Activated T-helper 1 cell treated with anti-CD3 and anti-CD28 coated beads, Interleukin-2, amount 50 U/mL, for 16 hours (primary cell): ENCODE measurements at places on chromosomes 4 and X.

- DNase-seq, result no peak
These were observed at the start of gene CXCL3 for GRCh38 chr4:74038425-74039314. Gene CXCL3, minus strand, starts transcription at chr4:74038689. Its CDS starts 78 bp downstream, at chr4:74038611.

DNA sequence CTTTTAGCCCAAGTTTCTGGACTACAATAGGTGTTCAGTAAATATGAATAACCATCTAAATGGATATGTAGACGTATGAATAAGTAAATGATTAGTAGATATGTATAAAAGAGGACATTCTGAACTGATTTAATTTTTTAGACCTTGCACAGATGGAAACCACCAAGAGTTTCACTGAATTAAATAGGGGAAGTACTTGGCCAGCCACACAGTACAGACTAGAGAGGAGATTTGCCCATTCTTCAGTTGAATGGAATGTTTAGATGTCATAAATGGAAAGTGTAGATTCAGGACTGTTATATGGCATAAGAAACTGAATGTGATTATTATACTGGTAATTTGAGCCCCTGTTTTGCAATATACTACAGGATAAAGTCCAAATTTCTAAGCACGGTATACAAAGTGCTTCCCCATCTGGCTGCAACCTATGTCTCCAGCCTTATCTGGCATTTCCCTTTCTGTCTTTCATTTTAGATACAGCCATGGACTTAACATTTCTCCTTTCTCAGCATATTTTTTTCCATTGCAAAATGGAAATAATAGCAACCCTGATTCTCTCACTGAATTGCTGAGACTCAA, 137.8 kb upstream of the HS3ST1 start:
- no peak for DNase-seq

DNA sequence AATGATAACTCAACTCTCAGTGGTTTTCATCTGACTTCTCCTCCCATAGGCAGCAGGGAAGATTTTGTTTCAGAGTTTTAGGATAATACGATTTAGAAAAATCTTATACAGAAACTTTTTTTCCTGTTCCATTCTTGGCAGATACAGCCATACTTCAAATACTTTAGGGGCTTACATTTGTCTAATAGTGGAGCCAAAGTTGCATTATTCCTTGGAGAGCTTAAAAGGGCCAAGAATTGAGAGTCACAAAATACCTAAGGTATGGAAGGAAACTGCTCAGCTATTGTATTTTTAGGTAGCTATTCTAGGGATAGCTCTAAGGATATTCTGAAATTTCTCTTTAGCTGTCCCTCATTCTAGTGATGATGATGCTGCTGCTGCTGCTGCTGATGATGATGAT, 132.9 kb upstream of the PTCHD1 start:
- no peak for DNase-seq

- DNase-seq, result no peak
These were observed 6.5 kb upstream of the TMEM184C start for GRCh38 chr4:147610686-147611085.

DNA sequence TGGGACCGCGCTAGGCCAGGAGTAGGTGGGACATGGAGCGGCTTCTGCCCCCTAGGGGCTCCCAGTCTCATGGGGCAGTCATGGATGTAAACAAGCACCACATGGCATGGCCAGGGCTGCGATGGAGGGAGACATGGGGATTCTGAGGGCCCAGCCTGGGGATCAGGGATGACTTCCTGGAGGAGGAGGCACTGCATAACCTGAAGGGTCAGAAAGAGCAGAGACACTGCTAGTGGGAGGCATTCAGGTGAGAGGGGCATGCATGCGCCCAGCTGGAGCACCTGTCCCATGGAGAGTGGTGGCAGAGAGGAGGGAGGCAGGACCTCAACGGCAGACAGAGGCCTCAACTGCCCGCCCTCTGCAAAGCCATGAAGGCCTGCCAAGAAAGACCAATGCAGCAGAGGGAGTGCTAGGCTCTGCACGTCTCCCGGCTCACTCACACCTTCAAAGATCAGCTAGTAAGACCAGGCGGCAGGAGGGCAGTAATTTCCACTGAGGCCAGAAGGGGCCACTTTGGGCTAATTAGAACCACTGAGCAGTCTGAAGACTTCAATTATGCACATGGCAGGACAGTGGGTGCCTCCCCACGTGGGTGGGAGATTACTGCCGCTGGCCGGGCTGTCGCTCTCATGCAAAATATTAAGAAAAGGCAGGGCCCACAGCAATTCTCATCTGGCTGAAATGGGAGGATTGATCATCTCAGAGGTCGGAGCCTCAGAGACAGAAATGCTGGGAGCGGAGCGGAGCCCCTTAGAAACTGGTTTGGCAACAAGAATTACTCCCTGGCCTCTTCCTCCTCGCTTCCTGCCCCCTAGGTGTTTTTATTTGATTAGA, 69.6 kb downstream of the PPP2R2C start:
- DNase-seq, result no peak

DNA sequence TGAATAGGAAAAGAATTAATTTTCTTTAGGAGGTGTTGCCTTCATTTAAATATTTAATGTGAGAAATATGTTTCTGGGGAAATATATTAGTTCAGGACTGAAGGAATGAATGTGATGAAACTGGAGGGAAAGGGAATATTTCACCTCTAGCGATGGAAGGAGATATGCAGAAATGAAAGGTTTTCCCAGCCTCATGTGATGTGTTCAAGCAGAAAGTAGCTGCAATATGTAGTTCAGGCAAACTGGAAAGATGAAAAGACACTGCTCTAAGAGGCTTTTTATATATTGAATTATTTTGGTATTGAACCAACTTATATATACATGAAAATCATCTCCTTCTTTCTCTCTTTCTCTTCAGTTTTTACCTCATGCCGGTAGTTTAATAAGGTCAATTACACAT, 3.4 kb downstream of the GRID2 start:
- no peak for DNase-seq

- DNase-seq, result no peak
These were observed 32.1 kb downstream of the TSPAN5 start for GRCh38 chr4:98626350-98626749.

DNA sequence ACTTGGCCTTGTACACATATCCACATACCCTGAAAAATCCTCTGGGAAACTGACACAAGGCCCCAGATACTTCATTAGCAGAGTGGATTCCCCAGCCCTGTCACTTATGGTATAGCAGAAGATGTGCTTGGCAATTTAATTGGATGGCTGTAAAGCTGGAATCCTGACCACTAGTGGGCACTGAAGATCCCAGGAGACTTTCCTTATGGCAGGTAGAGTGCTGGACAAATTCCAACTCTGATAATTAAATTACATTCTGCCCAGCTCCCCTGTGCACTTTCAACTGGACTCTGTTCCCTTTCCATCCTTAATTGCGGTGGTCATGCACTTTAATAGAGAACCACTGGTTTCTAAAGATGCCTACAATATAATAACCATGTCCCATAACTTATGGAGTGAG, 119.8 kb downstream of the DCK start:
- DNase-seq, result no peak

- no peak for DNase-seq
These were observed 102.7 kb upstream of the RBPJ start for GRCh38 chr4:26217961-26218676.

- DNase-seq, result no peak
These were observed 581.4 kb upstream of the DIPK2B start for GRCh38 chrX:45781901-45782553.

GRCh38 chr4:159197260-159197884, 94.5 kb downstream of the RAPGEF2 start:
- no peak for DNase-seq

DNA sequence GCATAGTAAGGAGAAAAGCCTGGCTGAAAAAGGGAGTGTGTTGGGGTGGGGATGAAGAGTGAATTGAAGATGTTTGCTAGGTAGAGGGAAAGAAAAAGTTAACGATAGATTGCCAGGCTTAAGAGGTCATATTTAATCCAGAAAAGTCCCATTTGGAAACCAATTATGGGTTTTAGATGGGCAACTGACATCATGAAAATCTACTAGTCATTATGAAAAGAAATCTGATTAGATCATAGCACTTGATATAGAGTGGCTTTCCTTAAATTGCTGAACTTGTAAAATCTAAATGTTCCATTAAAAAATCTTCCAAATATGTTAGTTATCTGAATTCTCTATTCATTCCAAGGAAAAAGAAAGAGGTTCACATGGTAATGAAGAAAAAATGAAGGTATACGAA, 37.5 kb upstream of the IL21 start:
- DNase-seq, result no peak

DNA sequence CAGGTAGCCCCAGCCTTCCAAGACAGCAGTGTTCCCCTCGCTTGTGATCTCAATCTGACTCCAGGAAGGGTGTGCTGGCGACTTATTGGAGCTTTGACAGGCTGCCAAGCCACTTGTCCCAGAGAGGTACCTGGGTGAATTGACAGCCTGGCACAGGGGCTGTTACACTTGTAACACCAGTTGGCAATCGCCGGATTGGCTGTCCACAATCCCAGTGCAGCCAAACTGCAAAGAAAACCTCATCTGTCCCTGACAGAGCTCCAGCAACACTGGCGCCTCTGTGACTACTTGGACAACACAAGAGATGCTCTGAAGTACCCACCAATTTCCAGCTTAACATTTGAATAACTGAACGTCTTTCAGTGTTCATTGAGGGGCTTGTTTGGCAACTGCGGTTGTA, 76.8 kb upstream of the PRPS1 start:
- no peak for DNase-seq

DNA sequence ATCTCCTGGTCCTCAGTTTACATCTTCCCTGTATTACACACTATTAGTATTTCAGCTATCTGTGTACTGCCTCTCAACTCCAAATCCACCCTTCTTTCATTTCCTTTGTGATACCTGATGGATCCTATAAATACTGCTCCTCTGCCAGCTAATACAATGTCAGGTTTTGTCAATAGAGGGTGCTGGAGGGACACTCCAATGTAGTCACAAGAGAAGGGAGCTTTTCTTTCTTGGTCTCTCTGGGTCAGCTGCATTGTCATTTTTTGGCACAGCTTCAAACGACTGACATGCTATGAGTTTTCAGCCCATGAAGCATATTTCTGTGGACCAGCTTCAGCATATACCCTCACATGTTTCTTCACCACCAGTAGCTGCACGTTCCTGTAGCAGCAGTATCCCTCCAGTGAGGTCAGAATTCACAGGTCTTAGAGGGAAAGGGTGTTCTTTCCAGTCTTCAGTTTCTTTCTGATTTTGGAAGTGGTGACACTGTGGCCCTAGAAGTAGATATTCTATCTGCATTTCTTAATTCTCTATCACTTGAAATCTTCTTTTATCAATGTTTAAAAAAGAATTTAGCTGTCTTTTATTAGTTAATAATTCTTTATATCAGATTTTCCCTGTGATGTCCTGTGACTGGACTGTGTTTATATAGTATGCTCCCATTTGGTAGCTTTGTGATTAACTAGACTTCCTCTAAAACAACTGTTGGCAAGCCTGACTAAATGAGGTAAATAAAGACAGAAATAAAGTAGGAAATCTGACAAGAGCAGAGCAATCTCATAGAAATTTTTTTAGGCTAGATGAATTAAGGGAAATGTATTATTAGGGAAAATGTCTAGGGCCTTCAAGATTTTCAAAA, 60.6 kb downstream of the GABRA2 start:
- no peak for DNase-seq

- no peak for DNase-seq
These were observed 19.9 kb downstream of the ABCG2 start for GRCh38 chr4:88138561-88138960.

DNA sequence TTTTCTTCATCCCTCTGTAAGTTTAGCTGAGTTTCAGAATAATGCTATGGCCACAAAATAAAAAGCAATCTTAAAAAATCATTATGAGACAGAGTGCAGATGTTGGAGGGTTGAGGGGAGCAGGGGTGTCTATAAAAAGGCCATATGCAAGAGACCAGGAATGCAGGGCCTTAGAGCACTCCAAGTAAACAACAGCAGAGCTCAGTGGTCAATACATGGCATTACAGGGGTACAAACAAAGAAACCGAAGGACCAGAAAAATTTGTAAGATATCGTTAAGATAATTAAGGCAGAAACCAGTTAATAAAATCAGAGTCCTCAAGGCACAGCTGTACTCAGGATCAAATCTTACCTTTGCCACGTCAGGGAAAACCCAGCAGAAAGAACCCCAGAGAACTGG, 28.4 kb upstream of the NDST3 start:
- DNase-seq, result no peak

- no peak for DNase-seq
These were observed 26.0 kb downstream of the AMTN start for GRCh38 chr4:70544279-70544868.

- DNase-seq, result no peak
These were observed 236.4 kb downstream of the DHRSX start for GRCh38 chrX:2264179-2265030.

GRCh38 chrX:48831909-48832291, 3.5 kb downstream of the PCSK1N start:
- DNase-seq, result no peak

GRCh38 chr4:99816545-99817308, at the start of gene DAPP1:
Gene DAPP1, plus strand, starts transcription at chr4:99816827. Its CDS starts 87 bp downstream, at chr4:99816914.
- DNase-seq, result peak; percentile 56

- DNase-seq, result no peak
These were observed 57.8 kb downstream of the SOD3 start for GRCh38 chr4:24853142-24853541.

DNA sequence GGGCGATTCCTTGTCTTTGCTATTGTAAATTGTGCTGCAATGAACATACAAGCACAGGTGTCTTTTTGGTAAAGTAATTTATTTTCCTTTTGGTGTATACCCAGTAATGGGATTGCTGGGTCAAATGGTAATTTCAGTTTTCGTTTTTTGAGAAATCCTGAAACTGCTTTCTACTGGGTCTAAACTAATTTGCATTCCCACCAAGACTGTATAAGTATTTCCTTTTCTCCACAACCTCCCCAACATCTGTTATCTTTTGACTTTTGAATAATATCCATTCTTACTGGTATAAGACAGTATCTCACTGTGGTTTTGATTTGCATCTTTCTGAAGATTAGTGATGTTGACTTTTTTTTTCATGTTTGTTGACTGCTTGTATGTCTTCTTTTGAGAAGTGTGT, 2506.0 kb downstream of the PCDH7 start:
- DNase-seq, result no peak

DNA sequence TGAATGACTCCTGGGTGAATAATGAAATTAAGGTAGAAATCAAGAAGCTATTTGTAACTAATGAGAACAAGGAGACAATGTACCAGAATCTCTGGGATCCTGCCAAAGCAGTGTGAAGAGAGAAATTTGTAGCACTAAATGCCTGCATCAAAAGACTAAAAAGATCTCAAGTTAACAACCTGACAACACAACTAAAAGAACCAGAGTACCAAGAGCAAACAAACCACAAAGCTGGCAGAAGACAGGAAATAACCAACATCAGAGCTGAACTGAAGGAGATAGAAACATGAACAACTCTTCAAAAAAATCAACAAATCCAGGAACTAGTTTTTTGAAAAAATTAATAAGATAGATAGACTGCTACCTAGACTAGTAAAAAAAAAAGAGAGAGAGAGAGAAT, 8.4 kb downstream of the CFAP299 start:
- no peak for DNase-seq
